ENCODE measurements at places on chromosomes 3 and 15. TPM values are rescaled to one million over a fixed set of nuclear protein-coding genes. Genes with fewer than 3 reads are reported as not detected.
A peak's percentile ranks its signal among the peaks of the same experiment; 100 is the strongest.

Gene ZNF774
- total RNA-seq: 1.3 TPM

DNA sequence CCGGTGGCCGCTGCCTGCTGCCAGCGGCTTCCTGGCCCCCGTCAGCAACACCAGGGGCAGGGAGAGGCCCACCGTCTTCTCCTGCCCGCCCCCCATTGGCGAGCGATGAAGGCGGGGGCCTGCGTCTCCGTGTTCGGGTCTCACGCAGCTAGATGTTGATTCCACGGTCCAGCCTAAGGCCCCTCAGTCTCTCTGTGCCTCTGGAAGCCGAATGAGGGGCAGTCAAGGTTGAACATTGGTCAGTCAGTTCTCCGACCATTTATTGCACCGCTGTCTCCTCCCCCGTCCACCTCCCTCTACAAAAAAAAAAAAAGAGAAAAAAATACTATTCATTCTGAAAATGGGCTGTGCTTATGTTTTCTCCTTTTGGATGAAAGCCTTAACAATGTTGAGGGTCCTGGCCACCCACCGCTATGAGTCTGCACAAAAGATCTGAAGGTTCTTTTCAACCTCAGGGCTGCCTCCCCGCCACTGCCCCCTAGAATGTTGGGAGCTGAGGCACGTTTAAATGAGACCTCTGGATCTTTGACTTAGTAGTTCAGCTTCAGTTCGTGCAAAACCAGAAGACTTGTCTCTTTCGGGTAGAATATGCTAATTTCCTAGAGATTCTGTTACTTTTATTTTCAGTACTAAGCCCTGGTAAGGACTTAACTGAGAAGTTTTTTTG, 736 bp downstream of the IREB2 start:
- no peaks in the 10 kb centered on the region for H3K27me3 ChIP-seq
- DNase-seq: peak; percentile 52
- peak overlapping the region; percentile 96 for H3K27ac ChIP-seq
- H3K4me1 ChIP-seq: peaks cover 2% of the 10 kb centered on the region

DNA sequence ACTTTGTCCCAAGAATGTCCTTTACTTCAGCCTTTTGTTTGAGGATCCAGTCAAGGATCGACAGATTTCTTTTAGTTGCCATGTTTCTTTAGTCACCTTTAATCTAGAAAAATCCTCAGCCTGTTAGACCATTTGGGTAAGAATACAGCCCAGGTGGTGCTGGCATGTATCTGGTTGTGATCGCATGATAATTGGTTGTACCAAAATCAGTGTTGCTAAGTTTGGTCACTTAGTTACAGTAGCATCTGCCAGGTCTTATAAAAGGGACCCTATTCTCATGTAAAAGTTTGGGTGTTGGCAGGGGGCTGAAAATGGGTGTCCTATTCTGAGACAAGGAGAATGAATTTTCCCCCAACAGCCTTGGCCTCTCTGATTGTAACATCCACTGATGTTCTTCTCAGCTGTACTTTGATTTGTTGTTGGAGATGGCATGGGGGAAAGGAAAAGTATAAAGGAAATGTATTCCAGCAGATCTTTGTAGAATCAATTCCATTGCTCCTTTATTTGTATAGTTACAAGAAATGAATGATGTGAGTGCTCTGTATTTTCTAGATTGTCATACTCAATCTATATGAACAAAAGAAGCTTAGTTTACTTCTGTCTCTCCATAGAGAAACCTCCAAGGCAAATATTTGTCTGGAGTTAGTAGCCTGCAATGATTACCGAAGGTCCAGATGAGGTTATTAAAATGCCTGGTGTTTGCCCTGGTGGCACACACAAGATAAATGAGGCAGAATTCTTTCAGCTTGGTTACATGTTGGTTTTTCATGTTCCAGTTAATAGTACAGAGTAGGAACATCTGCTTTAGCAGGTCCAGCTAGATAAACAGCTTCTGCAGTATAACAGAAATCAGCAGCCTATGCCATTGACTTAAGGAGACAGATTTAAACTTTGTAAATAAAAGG, 65.7 kb downstream of the CMTM8 start:
- no peaks in the 10 kb centered on the region for H3K36me3 ChIP-seq
- no peaks in the 10 kb centered on the region for H3K4me1 ChIP-seq
- H3K27ac ChIP-seq: no peak overlapping the region
- no peaks in the 10 kb centered on the region for H3K27me3 ChIP-seq
- no peak overlapping the region for H3K4me3 ChIP-seq

Gene LCTL
- 0.26 TPM for total RNA-seq

- peaks cover 4% of the 10 kb centered on the region for H3K27me3 ChIP-seq
- H3K36me3 ChIP-seq: peaks cover under 1% of the 10 kb centered on the region
- DNase-seq: no peak
- no peaks in the 10 kb centered on the region for H3K4me1 ChIP-seq
- no peak overlapping the region for H3K27ac ChIP-seq
- H3K4me3 ChIP-seq: no peak overlapping the region
Observed at GRCh38 chr3:52395503-52395865, 49.4 kb downstream of the SEMA3G start.

Gene CCNB2
- 19.3 TPM for total RNA-seq

DNA sequence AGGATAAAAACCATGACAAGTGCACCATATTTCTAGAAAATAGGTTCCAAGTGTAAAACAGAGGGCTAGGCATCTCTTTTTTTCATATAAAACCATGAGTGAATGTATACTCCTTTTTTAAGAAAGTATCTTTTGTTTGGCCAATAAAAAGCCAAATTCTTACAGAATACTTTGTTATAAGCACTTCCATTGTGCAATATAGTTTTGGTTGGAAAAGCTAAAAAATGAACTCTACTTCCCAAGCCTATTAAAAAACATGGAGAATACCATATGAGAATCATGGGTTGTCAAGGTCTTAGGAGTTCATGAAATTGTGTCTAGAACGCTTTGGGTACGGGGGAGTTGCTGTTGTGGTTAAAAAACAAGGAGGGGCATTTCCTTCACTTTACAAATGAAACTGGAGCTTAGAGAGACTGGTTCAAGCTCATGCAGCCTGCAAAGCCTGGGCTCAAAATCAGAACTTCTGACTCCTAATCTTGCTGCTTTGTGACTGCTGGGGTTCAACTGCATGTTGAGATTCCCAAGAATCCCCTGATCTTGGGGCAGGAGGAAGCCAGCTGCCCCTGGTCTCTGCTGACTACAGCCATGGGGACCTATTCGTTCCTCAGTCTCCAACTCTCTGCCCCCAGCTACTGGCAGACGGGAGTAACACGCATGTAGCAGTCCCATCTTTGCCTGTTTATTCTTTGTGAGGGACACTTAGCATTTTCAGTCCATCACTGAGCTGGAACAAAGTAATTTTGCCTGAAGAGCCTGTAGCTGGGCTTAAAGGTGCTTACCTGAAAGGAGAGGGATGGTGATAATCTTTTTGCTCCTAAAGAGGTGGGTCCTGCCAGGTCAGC, 229.1 kb downstream of the CHST2 start:
- H3K27me3 ChIP-seq: no peaks in the 10 kb centered on the region
- DNase-seq: no peak
- H3K36me3 ChIP-seq: no peaks in the 10 kb centered on the region
- H3K4me3 ChIP-seq: no peak overlapping the region
- no peak overlapping the region for H3K27ac ChIP-seq
- H3K4me1 ChIP-seq: no peaks in the 10 kb centered on the region

Gene FOXL2
- under 0.01 TPM for total RNA-seq

GRCh38 chr3:99499235-99500158, 138.9 kb upstream of the COL8A1 start:
- peaks cover 12% of the 10 kb centered on the region for H3K4me1 ChIP-seq
- no peaks in the 10 kb centered on the region for H3K36me3 ChIP-seq
- no peak overlapping the region for H3K4me3 ChIP-seq
- no peaks in the 10 kb centered on the region for H3K27me3 ChIP-seq
- DNase-seq: peak; percentile 78
- no peak overlapping the region for H3K27ac ChIP-seq

Gene RASA2
- 10.0 TPM for total RNA-seq

DNA sequence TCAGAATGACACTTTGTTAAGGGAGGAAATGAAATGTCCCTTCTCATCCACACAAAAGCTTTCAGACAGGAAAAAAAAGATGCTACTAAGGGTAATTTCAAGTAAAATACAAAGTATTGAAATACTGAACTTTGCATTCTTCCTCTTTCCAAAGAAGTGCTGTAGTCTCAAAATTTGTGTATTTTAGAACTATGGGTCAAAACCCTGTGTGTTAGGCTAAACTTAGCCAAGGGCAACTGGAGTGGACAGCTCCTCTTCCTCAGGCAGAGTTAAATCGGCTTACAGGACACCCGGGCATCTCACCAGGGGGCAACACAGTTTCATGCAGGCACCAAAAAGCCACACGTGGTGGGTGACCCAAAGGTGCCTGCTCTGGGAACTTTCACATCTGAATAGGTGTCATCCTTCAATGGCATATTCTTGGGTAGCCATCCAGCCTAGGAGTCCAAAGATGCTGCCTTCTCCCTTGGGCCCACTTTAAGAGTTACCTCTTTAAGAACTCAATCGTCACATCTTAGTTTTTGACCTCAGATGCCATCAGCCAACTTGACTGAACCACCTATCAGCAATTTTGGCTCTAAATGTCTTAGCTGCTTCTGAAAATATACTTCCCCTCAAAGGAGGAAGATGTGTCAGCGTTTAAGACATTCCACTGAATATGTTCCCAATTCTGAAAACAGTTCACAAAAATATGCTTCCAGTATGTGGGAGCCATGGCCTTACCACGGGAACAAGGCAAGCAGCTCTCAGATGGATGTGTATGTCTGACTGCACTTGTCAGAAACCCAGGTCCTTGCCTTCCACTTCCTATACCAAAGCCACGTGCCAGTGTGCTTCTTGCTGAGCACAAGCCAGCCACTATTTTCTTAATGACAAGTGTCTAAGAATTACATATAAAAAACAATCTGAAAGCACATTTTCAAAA, 32.2 kb upstream of the MUC13 start:
- DNase-seq: no peak
- H3K4me3 ChIP-seq: no peak overlapping the region
- H3K36me3 ChIP-seq: peaks cover 25% of the 10 kb centered on the region
- H3K27me3 ChIP-seq: no peaks in the 10 kb centered on the region
- H3K27ac ChIP-seq: no peak overlapping the region

- no peaks in the 10 kb centered on the region for H3K36me3 ChIP-seq
- no peak for DNase-seq
- H3K27me3 ChIP-seq: no peaks in the 10 kb centered on the region
- H3K4me1 ChIP-seq: peaks cover 7% of the 10 kb centered on the region
Observed at GRCh38 chr3:55196495-55196894, 268.6 kb upstream of the LRTM1 start.

GRCh38 chr3:45753095-45753494, 43.2 kb downstream of the SLC6A20 start:
- H3K27me3 ChIP-seq: no peaks in the 10 kb centered on the region
- no peak overlapping the region for H3K27ac ChIP-seq
- DNase-seq: no peak
- H3K36me3 ChIP-seq: peaks cover under 1% of the 10 kb centered on the region
- H3K4me1 ChIP-seq: no peaks in the 10 kb centered on the region

DNA sequence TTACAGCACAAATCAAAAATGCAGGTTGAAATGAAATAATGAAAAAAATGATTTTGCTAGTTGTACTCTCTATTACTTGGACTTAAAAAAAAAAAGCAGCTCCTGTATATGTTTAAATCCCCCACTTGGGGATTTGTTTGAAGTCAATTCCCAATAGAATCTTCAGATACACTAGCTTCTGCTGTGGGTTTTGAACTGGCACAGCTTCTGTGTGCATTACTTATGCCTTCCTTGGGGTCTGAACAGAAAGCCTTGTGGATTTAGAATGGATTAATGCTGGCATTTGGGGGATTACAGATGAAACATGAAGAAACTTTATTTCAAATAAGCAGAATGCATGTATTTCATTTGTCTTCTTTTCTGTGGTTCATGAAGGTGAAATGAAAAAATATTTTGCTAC, 513.2 kb upstream of the TBL1XR1 start:
- DNase-seq: no peak
- H3K27ac ChIP-seq: no peak overlapping the region
- no peaks in the 10 kb centered on the region for H3K27me3 ChIP-seq
- H3K4me1 ChIP-seq: no peaks in the 10 kb centered on the region
- H3K36me3 ChIP-seq: no peaks in the 10 kb centered on the region
- no peak overlapping the region for H3K4me3 ChIP-seq

- H3K4me3 ChIP-seq: no peak overlapping the region
- H3K27me3 ChIP-seq: no peaks in the 10 kb centered on the region
- no peaks in the 10 kb centered on the region for H3K36me3 ChIP-seq
- DNase-seq: peak; percentile 53
- no peaks in the 10 kb centered on the region for H3K4me1 ChIP-seq
Observed at GRCh38 chr15:71532994-71533393, 277.4 kb upstream of the NR2E3 start.

GRCh38 chr3:197242784-197243432, 55.5 kb downstream of the DLG1 start:
- H3K27me3 ChIP-seq: no peaks in the 10 kb centered on the region
- no peak for DNase-seq
- no peaks in the 10 kb centered on the region for H3K4me1 ChIP-seq
- H3K36me3 ChIP-seq: no peaks in the 10 kb centered on the region
- no peak overlapping the region for H3K27ac ChIP-seq

Gene SKOR1
- total RNA-seq: 0.17 TPM

GRCh38 chr3:126932188-126932931, 50.6 kb upstream of the PLXNA1 start:
- H3K4me1 ChIP-seq: peaks cover 12% of the 10 kb centered on the region
- H3K36me3 ChIP-seq: no peaks in the 10 kb centered on the region
- DNase-seq: peak; percentile 25
- H3K4me3 ChIP-seq: no peak overlapping the region
- no peak overlapping the region for H3K27ac ChIP-seq

Gene ZNF662
- total RNA-seq: 3.3 TPM

DNA sequence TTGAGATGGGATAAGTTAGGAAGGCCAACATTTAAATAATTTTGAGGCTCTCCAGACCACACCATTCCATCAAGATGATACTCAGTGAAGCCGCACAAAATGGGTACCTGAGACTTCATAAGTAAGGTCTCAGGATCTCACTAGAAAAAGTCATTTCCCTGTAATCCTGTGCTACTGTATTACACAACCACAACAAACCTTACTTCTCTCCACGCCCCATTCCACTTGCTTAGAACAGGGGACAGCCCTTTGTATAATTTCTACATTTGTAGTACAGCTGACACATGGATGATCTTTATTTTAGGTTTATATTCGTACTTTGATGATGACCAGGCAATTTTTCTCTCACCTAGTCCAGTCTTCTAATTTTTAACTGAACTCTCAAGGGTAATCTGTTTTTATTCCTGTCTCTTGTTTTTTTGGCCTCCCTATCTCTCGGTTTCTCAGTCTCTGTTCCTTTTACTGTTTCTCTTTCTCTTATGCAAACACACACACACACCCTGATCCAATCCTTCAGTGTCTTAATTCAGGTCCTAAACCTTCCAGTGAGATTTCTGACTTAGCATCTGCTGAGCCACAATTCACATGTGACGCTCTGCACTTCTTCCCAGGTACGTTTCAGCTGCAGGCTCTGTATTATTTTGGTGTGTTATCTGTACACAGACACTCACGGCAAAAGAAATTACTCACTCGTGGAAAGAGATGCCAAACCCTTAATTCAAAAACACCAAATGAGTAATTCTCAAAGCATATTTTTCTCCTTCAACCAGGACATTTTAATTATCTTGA, 223.2 kb upstream of the THBS1 start:
- H3K4me1 ChIP-seq: peaks cover 11% of the 10 kb centered on the region
- peak; percentile 41 for DNase-seq
- no peak overlapping the region for H3K4me3 ChIP-seq
- no peak overlapping the region for H3K27ac ChIP-seq
- H3K36me3 ChIP-seq: no peaks in the 10 kb centered on the region

- H3K27ac ChIP-seq: no peak overlapping the region
- H3K36me3 ChIP-seq: no peaks in the 10 kb centered on the region
- peak; percentile 47 for DNase-seq
- H3K4me1 ChIP-seq: no peaks in the 10 kb centered on the region
- H3K27me3 ChIP-seq: no peaks in the 10 kb centered on the region
Observed at GRCh38 chr15:39642011-39642640, 61.2 kb downstream of the THBS1 start.
